ENCODE measurements at places on chromosomes 5 and 9.
A peak's percentile ranks its signal among the peaks of the same experiment; 100 is the strongest.

GRCh38 chr5:176658817-176659511 lies 11.7 kb downstream of the TSPAN17 start:
- DNase-seq, result peak; percentile 24

- no peak for DNase-seq
These were observed 292.8 kb upstream of the KLF4 start for GRCh38 chr9:107782381-107782780.

- DNase-seq, result no peak
These were observed 183.1 kb downstream of the HSPA4 start for GRCh38 chr5:133234911-133235310.

GRCh38 chr5:122312591-122313406 lies 762 bp downstream of the SNCAIP start:
- peak; percentile 13 for DNase-seq

GRCh38 chr5:131245312-131245711 lies 18.5 kb upstream of the CDC42SE2 start:
- no peak for DNase-seq

DNA sequence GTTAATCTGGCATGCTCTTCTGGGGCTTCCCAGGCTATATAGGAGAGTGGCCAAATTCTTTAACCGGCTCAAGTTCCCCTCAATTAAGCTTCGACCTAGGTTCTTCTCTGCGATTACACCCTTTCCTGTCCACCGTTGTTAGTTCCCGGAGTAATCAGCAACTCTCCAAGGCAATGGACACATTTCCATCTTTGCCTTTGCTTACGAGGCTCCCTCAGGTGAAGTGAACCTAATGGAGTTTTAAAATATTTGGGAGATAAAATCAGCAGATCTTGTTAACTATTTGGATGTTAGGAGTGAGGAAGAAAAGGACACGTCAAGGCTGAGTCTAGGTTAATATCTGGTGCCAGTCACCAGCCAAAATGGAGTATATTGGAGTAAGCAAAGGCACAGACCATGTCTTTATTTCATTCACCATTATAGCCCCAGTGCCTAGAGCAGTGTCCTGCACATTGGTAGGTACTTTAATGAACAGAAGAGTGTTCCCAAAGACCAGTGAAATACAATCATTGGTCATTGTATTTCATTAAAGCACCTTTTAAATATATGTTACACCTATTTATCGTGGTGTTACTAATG lies 515 bp downstream of the UTP15 start:
- DNase-seq, result no peak

GRCh38 chr9:21316860-21317259 lies 11.7 kb upstream of the IFNA5 start:
- no peak for DNase-seq

- DNase-seq, result no peak
These were observed 150.0 kb upstream of the FTMT start for GRCh38 chr5:121701731-121702130.

DNA sequence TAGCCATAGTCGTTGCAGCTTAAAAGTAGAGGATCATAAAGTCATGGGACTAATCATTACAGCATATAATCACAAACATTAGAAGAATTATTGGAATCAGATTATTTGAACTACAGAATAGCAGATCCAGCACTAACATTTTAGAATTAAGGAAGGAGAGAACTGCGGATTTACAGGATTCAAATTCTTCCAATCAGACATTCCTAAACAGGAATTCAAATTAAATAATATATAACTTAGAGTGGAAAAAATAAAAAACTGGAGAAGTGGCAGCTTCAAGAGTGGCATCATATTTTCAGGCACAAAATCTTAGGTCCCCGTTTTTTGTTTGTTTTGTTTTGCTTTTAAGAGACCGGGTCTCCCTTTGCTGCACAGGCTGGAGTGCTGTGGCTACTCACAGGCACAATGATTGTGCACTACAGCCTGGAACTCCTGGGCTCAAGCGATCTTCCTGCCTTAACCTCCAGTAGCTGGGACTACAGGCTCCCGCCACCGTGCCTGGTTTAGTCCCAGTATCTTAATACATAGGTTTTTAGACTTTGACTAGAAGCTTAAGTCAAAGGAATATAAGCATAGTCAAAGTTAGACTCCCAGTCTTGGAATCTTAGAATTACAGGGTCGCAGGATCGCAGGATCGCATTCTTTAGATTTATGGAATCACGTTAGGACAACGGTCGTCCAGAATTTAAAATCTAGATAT lies 2.1 kb upstream of the FOXE1 start:
- DNase-seq, result no peak

DNA sequence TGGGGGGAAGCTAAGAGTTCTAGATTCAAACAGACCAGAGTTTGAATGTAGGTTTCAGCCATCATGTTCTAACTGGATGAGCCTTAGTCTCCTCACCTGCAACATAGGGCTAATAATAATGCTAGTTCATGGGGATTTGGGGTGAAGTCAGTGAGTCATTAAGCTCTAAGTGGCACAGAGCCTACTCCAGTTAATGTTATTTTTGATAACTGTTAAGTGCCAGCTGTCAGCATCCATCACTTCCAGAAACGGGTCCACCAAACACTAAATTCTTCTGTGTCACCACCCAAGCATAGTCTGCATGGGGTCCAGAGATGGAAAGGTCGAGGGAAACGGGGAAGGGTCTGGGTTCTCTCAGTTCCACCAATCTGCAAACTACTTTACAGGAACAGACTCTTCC lies 1.8 kb upstream of the TSC1 start:
- no peak for DNase-seq

- peak; percentile 54 for DNase-seq
These were observed 19.9 kb downstream of the TLR4 start for GRCh38 chr9:117723986-117724625.
